ENCODE measurements at places on chromosomes 1 and 21.

DNA sequence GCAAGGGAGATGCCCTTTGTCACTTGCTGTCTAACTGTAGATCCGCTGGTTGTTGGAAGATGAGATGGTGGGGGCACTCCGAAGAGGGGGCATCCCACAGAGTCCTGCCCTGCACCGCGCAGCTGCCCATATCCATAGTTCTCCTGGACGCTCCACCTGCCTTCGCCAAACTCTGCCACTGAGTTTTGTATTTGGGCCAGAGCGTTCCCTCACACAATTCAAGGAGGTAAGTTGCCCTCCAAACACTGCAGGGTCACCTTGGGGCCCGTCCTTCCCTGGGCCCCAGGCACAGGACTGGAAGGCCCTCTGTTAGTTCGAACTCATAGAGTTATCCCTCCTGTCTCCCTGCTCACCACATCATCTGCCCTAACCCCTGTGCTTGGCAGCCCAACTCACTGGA is 22.1 kb downstream of the HYI start:
- no peak for DNase-seq

GRCh38 chr1:246906833-246907232 is 24.9 kb downstream of the AHCTF1 start:
- DNase-seq, result no peak

DNA sequence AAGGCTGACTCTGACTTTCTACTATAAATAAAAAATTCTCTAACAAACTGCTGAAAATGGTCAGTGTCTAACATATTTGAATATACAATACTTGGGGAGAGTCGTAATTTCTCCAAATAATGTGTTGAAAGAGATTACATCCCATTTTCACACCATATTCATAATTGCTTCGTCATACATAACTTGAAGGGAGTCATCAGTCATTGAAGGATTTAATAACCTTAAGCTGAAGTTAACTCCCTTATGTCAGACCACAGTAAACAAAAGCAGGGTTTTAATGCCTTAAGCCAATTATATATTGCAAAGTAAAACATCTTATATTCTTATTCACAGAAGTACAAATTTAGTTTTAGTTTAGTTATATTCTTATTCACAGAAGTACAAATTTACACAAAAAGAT is 129.9 kb downstream of the RERE start:
- DNase-seq, result peak; percentile 19

GRCh38 chr1:154157520-154158306 is 2.8 kb upstream of the NUP210L start:
- DNase-seq, result peak; percentile 52

- no peak for DNase-seq
Observed at GRCh38 chr1:39326836-39327235, 122.3 kb downstream of the MACF1 start.

DNA sequence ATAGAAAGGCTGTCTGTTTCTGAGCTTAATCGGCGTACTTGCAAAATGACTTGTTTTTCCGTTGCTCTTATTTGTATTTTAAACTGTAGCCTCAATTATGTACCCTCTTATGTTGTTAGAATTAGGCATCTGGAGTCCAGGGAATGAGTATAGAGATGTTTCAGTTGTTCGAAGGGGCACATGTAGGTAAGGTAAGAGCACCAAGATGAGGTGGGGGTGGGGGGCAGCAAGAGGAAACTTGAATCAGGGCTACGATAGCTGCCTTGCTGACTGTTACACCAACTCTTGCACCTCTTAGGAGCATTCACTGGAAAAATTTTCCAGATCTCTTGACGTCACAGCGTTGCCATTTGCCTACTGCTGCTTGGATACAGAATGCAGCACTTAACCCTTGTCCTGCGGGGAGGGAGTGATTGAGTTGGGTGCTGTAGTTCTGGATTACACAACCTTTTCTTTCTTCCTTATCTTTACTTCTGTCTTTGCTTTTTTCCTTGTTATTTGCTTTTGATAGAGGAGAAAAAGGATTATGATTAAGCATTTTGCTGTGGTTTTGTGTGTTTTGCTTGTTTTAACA is 3.2 kb downstream of the ATP1B1 start:
- peak; percentile 85 for DNase-seq

DNA sequence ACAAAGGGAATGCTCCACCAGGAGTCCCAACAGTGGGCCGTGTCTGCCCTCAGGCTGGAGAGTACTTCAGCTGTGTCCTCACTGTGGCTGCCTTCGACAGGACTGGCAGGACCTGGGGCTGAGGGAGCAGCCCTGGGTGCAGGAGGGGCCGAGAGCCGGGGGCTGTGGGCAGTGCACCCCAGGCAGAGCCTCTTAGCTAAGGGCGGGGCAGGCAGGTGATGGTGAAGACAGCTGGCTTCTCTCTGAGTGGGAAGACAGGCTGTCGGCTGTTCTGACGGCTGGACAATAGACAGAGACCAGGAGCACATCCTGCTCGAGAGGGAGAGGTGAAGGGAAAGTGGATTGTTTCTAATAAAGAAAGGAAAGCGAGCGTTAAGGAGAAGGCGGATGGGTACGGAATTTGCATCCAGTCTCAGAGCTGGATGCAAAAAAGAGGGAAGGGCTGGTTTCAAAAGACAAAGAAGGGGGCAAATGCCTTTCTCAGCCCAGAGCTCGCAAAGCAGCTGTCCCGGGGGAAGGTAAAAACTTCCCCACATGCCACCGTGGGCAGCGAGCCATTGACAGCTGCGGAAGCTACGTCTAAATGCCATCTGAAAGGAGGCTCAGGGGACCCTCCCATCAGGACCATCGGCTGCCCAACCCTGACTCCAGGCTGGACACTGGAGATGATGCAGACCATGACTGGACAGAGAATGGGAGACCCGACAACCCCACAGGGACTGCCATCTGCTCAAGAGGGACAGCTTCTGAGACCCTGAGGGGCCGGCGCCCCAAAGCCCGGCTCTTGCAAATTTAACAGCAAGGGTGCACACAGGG is 92.0 kb downstream of the STUM start:
- no peak for DNase-seq

DNA sequence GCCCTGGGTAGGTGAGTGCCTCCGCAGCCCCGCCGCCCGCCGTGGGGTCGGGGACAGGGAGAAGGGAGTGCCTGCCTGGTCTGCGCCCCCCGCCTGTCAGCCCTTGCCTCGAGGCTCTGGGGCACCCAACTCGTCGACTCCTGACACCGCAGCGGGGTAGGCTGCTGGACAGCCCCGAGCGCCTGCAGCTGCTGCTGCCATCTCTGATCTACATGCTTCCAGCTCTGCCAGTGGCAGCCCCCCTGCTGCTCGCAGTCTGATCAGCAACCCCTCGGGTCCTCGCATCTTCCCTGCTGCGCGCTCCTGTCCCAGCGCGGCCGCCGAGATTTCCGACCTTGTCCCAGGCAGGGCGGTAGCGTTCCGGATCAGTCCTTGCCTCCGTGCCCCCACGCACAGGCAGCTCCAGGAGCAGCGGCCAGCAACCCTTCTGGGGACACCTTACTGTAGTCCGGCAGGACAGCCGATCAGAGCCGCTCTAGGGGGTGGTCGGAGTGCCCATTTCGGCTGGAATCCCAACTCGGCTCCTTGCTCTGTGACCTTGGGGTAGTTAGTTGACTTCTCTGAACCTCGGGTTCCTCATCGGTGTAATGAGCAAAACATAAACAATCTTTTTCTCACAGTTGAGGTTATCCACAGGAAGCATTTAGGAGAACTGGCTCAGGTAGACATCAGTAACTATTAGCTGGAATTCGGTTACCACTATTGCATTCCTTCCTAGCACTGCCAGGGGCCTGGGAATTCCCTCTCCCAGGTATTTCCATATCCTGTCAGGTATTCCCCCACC is 540 bp downstream of the BCAN start:
- no peak for DNase-seq

GRCh38 chr1:119366424-119366823 is 2.2 kb upstream of the HAO2 start:
- no peak for DNase-seq

DNA sequence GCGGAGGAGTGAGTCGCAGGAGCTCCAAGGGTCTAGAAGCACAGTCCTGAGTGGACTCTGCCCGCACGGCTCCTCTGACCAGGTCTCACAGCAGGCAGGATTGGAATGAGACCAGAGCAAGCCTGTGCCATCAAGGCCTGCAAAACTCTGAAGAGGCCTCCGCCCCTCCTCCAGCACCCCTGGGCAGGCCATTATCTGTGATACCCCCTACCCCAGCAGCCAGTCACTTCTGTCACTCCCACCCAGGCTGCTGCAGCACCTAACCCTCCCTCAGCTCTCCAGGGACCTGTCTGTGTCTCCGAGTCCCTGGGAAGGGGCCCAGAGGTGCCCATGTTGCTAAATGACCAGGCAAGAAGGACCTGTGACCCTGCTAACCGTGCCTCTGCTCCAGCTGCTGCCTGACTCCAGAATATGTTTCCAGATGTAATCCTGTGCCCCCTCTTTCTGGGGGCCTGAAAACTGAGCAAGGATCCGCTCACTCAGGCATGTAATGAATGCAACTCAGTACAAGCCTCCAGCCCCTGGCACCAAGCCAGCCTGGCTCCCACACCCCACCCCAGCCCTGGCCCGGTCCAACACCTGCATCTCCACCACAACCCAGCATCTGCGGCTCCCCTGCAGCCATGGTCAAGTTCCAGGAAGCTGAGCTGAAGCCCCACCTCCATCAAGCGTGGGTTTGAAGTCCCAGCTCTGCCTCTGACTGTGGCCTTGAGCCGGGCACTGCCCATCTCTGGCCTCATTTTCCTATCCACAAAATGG is 22.1 kb upstream of the COL16A1 start:
- no peak for DNase-seq

- no peak for DNase-seq
Observed at GRCh38 chr1:165852871-165853270, 25.5 kb downstream of the UCK2 start.

- DNase-seq, result peak; percentile 51
Observed at GRCh38 chr1:17235135-17235885, 13.6 kb upstream of the PADI3 start.

DNA sequence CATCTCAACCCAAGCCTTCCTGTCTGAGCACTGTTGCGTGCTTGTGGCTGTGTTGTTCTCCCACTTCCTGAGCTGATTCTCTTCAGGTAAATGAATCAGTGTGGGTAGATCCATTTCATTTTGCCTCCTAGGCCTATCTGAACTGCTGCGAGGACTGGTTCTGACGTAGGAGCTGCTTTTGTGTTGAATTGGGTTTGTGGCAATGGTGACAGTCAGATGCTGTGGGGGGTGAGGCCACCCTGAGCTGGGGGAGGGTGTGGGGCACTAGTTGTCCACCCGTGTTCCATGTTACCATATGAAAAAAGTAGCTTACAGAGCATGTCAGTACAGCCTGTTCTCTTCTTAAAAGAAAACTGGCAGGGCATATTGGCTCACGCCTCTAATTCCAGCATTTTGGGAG is 81.5 kb downstream of the MRPS6 start:
- DNase-seq, result no peak

- DNase-seq, result no peak
Observed at GRCh38 chr1:10178597-10179405, 31.6 kb upstream of the KIF1B start.

DNA sequence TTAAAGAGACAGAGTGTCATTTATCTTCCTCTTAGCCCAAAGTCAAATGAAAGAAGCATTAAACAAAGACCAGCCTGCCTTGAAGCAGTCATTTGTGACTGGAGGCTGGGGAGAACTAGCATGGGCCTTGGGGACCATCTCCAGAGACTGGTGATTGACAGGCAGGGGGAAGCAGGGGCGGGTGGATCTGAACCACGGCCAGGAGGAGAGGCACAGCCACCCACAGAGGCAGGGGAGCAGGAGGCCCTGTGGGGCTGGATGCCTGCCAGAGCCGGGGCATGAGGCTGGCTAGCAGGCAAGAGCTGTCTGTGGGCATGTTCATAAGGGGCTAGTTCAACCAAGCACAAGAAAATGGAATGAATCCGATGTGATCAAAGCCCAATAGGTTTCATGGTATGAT is 73.9 kb downstream of the PLXNA2 start:
- no peak for DNase-seq

DNA sequence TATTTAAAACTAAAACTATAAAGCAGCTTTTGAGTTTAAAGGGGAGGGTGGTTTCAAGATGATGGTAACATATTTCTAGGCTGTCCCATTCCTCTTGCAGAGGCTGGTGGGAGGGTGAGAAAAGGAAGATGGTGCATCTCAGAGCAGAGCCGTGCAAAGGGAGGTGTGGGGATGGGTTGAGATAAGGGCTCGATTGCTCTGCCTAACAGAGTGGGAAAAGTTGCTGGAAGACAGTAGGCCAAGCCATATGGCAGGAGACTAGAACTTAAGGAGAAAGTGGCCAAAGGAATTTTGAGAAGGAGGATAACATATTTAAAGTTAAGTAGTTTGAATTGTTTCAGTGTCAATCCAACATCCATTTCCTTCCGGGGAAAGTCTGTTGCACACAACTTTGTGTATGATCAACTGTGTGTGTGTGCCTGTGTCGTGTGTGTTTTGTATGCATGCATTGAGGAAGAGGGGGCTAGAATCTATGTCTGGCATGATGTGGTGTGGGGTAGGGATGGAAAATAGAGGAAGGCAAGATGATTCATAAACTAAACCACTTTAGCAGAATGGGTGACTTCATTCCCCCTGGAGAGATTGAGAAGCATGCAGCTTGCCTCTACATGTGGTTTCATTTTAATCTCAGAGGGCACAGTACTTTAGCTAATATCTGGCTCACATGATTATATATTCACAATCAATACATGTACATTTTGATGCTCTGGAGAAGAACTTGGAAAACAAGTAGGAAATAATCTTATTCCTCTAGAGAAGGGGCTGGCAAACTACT is 145.0 kb upstream of the DNAH14 start:
- no peak for DNase-seq

- DNase-seq, result no peak
Observed at GRCh38 chr1:1847890-1848289, 43.0 kb downstream of the GNB1 start.

DNA sequence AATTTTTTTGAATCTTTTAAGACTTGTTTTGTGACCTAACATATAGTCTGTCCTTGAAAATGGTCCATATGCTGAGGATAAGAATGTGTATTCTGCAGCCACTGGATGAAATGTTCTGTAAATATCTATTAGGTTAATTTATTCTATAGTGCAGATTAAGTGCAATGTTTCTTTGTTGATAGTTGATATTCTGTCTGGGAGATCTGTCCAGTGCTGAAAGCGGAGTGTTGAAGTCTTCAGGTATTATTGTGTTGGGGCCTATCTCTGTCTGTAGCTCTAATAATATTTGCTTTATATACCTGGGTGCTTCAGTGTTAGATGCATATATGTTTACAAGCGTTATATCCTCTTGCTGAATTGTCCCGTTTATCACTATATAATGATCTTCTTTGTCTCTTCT is 7.7 kb upstream of the KLHL12 start:
- no peak for DNase-seq

GRCh38 chr1:227093309-227093708 is 153.2 kb downstream of the COQ8A start:
- DNase-seq, result no peak

GRCh38 chr1:91523482-91523881 is 22.8 kb downstream of the CDC7 start:
- DNase-seq, result no peak

DNA sequence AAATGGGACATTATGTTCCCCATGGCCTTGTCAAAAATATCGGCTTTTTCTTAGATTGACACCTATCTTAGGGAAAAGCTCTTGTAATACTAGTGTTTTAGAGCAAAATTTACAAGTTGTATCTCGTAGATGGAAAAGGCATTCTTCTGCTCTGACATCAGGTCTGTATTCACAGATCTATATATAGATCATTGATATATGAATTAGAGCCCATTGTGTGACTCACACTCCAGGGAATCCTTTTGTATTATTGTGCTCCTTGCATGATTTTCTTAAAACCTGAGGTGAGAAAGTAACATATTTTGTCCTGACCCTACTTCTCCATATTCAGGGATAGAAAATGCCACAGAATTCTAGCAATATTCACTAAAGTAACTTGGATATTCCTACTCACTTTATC is 1160.8 kb upstream of the B3GALT2 start:
- DNase-seq, result no peak

GRCh38 chr1:40122855-40123254 is 25.8 kb upstream of the PPT1 start:
- DNase-seq, result no peak

- DNase-seq, result no peak
Observed at GRCh38 chr1:221418346-221418745, 323.5 kb downstream of the DUSP10 start.

All from HT-29 (cell line).